Activated T-cell treated with anti-CD3 and anti-CD28 coated beads for 48 hours (primary cell): ENCODE measurements at places on chromosomes 5 and 9.

GRCh38 chr5:59905188-59905587 is 11.7 kb upstream of the PDE4D start:
- no peak for DNase-seq

DNA sequence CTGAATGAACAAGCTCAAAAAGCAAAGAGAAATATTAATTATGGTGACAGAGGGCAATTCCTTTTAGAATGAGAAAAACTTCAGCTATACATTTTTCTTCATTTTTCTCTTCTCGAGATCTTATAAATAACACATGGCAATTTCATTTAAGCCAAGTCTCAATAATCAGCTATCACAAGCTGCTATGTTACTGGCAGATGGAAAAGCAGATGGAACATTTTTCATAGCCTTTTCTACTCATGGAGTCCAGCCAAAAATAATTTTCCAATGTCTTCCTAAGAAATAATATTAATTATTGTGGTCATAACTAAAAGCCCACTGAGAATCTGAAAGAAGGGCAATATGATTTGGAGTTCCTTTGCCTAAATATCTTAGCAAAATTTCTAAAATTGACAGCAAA is 35.6 kb downstream of the SKIC3 start:
- DNase-seq: no peak

DNA sequence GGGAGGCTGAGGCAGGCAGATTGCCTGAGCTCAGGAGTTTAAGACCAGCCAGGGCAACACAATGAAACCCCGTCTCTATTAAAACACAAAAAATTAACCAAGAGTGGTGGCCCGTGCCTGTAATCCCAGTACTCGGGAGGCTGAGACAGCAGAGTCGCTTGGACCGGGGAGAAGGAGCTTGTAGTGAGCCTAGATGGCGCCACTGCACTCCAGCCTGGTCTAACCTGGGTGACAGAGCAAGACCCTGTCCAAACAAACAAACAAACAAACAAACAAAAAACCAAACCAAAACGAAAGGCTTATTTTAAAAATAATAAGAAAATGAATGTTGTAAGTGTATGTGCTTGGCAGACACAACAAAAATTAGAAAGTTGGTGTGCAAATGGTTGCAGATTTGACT is 536.3 kb upstream of the PTPRD start:
- no peak for DNase-seq

- DNase-seq: no peak
Observed at GRCh38 chr5:42636946-42637345, 119.7 kb upstream of the CCDC152 start.

DNA sequence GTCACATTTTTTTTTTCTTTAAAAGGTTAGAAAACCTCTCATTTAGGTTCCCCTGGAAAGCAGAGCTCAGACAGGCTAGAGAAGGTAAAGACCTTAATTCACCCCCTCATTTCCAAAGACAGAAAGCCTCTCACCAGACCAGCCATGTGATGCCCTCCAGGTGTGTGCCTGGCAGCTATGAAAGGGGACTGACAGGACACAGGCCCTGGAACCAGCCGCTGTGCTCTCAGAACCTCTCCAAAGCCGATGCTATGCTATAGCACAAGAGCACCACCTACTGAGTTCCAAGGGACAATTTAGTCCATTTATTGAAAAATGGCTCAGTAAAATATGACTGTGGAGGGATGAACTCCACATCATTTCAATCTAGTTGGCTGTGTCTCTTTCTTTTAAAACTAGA is 48.8 kb downstream of the FANCC start:
- no peak for DNase-seq

DNA sequence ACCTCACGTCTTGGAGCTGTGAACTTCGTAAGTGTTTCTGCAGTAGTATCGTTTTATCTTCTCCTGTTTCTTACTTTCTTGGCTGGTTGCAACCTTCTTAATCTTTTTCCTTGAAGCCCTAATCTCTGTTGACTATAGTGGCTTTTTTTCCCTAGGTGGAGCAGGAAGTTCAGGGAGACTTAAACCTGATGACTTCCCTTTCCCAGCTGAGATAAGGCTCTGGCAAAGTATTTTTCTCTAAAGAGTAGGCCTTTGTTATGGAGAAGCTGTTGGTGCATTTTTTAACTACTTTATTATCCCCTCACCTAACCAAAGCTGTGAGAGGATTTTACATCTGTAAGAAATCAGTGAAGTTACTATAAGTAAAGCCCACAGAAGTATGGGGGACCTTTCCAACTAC is 723.1 kb upstream of the RIOK2 start:
- no peak for DNase-seq

GRCh38 chr5:157130925-157131324 is 11.7 kb downstream of the MED7 start:
- DNase-seq: no peak

DNA sequence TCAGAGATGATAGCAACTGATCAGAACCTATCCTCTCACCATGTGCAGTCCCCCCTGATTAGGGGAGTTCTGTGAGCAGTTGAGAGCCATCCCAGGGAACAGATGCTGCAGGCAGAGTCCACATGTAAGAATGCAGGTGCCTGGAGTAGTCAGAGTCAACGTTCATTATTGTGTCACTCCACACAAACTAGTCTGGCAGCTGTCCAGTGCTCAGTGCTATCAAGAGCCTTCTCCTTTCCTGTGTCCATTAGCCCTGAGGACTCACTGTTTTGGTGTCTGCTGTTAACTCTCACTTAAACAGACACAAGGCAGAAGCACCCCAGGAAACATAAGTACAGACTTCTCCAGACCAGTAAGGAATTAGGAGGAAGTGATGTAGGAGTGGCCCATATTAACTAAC is 2.5 kb downstream of the SH3TC2 start:
- no peak for DNase-seq

GRCh38 chr9:70954126-70954525 is 167.3 kb downstream of the TRPM3 start:
- no peak for DNase-seq

DNA sequence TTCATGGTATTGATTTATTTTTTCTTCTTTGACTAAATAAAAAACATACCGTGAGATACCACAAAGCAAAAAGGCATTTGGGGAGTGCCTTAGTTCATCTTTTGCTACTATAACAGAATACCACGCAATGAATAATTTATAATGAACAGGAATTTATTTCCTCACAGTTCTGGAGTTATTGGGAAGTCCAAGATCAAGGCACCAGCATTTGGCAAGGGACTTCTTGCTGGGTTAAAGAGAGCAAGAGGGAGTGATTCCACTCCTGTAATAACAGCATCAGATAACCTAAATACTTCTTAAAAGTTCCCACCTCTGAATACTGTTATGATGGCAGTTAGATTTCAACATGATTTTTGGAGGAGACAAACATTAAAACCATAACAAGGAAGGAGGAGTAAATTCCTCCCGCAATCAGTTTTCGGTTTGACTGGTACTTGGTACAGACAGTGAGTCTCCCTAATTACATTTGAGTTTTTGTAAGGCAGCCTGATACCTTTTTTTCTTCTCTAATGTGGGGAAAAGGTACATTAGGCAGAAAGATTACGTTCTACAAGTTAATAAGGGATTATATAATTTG is 8.8 kb upstream of the OMD start:
- DNase-seq: no peak

- no peak for DNase-seq
Observed at GRCh38 chr5:67255881-67256280, 59.3 kb upstream of the CD180 start.

DNA sequence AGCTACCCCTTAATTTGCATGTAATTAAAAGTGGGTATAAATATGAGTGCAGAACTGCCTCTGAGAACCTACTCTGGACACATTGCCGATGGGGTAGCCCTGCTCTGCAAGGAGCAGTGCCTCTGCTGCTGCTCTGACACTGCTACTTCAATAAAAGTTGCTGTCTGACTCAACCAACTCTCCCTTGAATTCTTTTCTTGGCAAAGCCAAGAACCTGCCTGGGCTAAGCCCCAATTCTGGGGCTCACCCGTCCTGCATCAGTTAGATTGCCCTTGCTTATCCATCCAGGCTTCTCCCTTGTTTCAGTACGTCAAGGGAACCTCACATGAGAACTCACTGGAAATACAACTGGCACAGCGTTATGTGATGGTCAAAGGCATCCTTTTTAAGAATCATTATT is 44.1 kb downstream of the FBXL7 start:
- DNase-seq: no peak

DNA sequence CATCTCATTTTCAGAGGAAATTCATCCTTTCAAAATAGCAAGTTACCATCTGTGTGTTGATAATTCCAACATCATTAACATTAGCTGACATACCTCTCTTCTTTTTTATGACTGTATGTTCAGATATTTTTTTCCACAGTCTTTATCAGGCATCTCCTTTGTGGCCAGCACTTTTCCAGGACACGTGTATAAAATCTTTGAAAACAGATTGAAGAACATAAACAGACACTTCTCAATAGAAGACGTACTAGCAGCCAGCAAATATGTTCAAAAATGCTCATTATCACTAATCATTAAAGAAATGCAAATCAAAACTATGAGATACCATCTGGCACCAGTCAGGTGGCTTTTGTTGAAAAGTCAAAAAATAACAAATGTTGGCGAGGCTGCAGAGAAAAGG is 734.3 kb downstream of the SEMA5A start:
- DNase-seq: no peak

DNA sequence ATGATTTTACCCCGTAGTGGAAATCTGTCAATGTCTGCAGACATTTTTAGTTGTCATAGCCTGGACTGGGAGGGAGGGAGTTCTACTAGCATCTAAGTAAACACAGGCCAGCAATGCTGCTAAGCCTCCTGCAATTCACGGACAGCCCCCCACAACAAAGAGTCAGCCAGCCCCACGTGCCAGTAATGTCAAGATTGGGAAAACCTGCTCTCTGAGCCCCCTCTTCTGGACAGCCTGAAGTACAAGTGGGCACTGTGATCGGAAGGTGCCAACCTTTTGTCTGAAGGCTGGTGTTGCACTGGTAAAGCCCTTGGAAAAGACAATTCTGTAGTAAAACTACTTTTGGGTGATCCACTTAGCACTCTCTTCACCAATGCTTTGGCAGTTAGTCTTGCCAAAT is 154.5 kb downstream of the TARS1 start:
- no peak for DNase-seq

- no peak for DNase-seq
Observed at GRCh38 chr9:105881021-105881420, 186.7 kb downstream of the TMEM38B start.

DNA sequence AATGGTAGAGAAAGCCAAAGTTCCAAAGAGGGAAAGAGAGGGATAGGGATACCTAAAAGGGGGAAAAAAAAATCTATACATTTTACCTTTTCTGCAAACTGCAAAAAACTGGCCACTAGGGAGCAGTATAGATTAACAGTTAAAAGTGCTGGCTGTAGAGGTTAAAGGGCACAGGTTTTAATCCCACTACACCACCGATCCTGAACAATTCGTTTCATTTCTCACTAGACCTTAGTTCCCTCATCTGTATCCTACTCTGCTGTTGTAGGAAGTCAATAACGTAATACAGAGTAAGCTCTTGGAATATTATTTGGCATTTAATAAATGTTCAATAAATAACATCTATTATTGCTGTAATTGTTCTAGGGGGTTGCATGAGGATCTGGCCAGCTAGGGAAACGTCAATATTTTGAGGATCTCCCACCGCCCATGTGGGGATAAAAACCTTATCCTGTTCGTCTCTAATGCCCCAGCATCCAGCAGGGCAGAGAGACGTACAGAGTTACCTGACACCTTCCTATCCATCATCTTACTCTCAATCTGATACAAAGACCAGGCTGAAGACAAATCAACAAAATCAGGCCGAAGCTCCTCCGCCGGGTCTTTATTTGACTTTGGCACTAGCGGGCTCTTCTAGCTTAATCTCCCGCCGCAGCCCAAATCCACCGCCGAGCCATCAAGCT is 757 bp downstream of the CDC26 start:
- DNase-seq: no peak

- DNase-seq: no peak
Observed at GRCh38 chr9:8845376-8845775, 1045.8 kb upstream of the DMAC1 start.

- no peak for DNase-seq
Observed at GRCh38 chr9:928363-929042, 48.0 kb upstream of the DMRT3 start.

- DNase-seq: no peak
Observed at GRCh38 chr5:180594311-180595045, 3.2 kb upstream of the SCGB3A1 start.

DNA sequence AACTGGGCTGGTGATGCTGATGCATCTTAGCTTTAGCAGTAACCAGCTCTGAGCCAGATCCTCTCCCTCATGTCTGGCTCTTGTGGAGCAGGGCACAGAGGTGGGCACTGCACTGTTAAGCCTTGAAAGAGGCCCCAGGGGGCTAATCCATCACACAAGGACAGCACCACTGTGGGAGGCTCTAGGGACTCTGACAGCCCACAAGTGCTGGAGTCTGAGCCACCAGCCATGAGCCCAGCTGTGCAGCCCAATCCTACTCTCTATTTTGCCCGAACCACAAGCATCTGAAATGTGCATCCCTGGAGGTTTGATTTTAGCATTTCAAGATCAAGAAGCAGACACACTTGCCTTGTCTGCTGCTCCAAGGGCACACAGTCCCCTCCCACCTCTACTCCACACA is 407.1 kb upstream of the TRPC7 start:
- no peak for DNase-seq

- no peak for DNase-seq
Observed at GRCh38 chr9:130321539-130321938, 56.0 kb downstream of the HMCN2 start.

- DNase-seq: no peak
Observed at GRCh38 chr5:90095292-90096060, 314.1 kb downstream of the CETN3 start.

- DNase-seq: no peak
Observed at GRCh38 chr5:147360816-147361215, 126.0 kb downstream of the STK32A start.

GRCh38 chr5:74251141-74252035 is 389.1 kb downstream of the ENC1 start:
- DNase-seq: no peak

DNA sequence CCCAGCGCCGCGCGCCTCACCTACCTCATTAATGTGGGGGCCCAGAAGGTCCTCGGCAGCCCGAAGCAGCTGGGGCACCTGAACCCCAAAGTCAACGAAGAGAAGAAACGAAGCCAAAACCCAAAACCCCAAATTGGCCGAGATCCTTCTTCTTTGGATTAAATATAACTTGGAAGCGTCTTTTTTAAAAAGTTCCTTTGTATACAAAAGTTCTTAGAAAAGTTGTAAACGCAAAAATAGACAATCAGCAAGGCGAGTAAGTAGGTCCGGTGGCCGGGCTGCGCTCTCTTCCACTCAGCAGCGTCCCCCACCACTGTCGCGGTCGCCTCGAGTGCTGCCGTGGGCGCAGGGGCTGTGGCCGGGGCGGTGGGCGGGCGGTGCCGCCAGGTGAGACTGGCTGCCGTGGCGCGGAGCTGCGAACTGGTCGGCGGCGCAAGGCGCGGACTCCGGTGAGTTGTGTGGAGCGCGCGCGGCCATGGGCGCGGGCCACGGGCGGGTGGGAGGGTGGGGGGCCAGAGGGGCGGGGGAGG is 360 bp downstream of the KLF4 start:
- DNase-seq: no peak

DNA sequence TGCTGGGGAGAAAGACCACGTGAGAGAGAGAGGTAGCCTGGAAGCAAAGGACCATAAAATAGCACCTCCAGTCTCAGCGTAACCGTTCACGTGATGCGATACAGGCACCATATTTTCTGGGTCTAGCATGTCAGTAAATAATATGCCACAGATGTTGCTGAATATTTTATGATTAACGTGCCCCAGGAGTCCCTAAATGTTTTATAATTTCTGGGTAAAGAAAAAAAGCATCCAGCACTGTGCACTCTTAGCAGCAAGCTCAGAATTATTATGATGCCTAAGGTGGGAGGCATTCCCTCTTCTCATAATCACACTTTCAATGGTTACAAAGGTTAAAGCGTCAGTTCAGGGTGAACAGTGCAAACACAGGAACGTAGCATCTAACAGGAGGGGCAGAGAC is 121.8 kb downstream of the CAVIN4 start:
- DNase-seq: no peak
